Activated CD4-positive, alpha-beta T cell treated with anti-CD3 and anti-CD28 coated beads for 4 hours (primary cell): ENCODE measurements at places on chromosomes 2 and 18.
A peak's percentile ranks its signal among the peaks of the same experiment; 100 is the strongest.

GRCh38 chr2:100418406-100418962 lies 1.0 kb upstream of the CHST10 start:
- no peak for DNase-seq

GRCh38 chr18:69880083-69880482 lies 67.6 kb downstream of the CD226 start:
- DNase-seq = no peak

DNA sequence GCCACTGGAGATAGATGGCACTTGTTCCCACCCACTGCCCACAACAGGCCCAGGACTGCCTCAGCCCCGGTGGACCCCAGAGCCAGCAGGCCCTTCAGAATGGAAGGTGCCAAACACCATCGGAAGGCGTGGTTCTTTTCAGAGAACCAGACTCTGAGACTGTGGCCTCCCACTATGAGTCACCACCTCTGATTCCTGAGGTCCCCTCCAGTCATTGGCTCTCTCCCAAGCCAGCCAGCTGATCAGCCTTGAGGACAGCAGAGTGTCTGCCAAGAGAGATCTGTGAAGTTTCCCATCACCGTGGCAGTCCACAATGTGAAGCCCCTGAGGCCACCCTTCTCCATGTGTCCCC lies 10.4 kb upstream of the MAP3K2 start:
- peak; percentile 44 for DNase-seq

DNA sequence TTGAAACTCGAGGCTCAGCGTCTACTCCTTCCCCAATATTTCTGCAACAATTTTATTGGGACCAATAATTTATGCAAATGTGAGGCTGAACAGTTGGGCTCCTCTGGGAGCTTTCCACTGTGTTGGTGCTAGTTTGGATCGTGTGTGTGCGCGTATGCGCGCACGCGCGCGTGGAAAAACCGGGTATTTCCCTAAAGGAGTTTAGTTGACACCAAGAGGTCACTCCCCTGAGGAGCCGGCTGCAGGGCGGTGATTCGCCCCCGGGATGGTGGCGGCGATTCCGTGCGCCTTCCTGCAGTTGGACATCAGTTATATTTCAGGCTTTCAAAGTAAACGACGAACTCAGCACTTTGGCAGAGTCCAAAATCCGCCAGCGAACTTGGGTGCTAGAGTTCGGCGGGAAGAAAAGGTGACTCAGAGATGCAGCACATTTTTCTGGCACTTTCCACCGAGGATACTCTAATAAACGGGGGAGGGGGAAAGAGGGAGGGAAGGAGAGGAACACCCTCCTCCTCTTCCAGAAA lies 186.5 kb upstream of the FANCL start:
- no peak for DNase-seq

DNA sequence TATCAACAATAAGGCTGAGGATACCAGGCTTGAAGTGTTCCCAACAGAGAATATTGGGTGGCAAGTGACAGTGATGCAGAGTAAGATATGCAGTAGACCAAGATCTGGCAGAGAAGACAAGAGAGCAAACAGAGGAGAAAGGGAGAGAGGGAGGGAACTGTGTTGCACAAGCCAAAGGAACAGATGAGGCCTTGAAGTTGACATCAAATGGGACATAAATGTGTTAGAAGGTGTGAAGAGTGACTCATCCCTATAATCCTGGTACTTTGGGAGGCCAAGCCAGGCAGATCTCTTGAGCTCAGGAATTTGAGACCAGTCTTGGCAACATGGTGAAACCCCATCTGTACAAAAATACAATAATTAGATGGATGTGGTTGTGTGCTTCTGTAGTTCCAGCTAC lies 342.9 kb downstream of the PARD3B start:
- DNase-seq = no peak

DNA sequence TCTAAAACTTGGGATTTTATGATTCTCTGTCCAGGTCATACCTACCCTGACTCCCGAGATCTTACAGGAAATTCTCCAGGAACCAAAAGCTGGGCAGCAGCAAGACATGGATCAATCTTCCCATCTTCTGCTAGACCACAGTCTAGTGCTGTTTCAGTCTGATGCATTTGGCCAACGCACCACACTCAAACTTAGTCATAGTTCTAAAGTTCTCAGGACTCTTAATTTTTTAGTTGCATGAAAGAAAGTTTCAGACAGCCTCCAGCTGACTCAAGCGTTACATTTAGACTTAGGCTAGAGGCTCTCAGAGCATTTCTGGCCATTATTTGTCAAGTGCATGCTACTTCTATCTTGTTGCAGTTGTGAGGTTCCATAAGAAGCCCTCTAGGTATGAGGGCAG lies 230.1 kb upstream of the CCDC150 start:
- DNase-seq = no peak

GRCh38 chr2:192749611-192750200 lies 555.0 kb upstream of the TMEFF2 start:
- no peak for DNase-seq

GRCh38 chr2:215693193-215693998 lies 257.5 kb upstream of the FN1 start:
- no peak for DNase-seq

DNA sequence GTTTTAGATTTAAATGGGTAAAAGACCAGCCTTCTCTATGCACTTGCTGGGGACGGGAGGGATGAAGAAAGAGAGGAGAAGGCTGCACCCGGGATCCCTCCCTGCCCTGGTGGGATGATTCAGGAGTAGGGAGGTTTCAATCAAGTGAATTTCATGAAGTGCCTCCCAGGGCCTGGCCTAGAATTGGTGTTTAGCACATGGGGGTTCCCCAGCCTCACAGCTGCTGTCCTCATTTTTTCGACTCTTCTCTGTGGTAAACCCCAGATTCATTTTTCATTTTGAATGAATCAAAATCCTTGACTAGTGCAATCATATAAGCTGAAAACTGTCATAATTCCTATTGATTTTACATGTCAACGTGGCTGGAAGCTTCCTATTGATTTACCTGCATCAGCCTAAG lies 81.1 kb downstream of the LPIN1 start:
- DNase-seq = no peak

- no peak for DNase-seq
Measured at GRCh38 chr2:238439917-238440316, 13.2 kb downstream of the ASB1 start.

DNA sequence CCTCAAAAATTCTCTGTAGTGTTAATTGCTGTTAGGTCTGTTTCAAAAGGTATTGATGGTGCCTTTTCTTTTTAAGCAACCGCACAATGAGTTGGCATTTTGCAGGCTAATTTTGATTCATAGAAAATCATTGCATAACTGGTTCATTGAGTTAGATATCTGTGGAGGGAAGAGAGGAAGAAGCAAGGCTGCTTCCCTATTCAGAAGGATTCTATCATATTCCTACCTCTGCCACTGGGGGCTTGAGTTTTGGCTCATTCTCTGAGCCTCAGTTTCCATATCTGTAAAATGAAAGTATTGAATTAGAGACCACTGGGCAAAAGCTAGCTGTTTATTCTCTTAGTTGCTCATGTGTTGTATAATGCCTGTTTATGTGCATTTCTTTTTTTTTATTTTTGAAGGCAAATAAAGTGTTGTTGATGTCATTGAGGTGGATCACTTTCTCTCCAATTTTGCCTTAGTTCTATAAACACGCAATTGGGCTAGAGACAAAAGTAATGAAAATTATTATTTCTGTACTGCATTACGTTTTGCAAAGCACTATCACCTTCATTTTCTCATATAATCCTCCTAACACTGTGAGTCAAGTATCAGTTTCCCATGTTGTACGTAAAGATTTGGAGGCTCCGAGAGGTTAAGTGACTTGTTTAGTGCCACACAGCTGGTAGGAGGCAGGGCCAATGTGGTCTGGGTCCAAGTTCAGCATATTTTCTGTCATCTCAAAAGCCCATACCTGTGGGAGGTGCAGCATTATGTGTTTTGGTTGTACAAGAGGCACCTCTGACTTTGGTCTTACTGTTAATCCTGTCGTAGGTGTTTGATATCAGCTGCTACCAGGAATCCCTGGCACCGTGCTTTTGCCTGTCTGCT lies 5.9 kb downstream of the TRIB2 start:
- DNase-seq = no peak

DNA sequence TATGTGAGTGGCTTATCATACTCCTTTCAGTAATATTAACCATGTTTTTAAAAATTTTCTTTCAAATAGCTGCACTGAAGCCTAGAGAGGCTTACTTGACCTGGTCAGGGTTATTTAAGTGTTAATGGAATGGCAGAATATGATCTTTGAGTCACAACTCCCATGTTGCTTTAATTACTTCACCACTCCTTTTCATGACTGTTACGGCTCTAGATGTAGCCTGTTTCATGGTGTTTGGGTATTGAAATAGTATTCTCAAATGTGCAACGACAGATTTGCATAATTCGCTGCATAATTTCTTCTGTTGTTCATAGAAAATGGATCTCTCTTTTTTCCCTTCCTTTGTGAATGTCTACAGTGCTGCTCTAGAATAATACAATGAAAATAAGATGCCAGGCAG lies 51.6 kb upstream of the PLA2R1 start:
- no peak for DNase-seq

DNA sequence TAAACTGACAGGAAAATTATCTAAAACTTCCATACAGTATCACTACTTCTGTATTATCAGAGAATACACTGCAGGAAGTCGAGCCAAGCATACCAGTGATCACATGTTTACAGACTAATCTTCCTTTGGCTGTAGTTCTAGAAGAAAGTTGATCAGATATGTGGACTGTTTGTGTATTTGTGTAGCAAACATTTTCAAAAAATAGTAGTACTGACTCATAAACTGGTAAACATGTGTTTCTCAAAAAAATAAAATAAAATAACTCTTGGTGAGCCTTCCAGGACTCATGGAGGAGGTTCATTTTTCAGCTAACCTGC lies 148.9 kb upstream of the SLC39A10 start:
- DNase-seq = no peak

DNA sequence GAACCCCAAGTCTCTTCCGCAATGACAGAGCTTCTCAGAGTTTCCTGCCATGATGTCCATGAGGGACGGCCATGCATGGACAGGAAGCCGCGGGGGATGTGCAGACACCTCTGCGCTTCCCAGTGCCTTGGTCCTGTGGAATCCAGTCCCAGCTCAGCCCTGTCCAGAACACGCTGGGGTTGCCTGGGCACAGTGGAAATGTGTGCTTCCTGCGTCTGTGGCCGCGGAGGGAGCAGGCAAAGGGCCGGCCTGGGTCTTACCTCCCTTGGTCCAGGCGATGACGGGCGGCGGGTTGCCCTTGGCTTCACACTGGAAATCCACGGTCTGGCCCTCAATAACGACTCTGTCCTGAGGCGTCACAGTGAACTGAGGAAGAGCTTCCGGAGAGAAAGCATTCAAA lies 79.6 kb downstream of the PXDN start:
- DNase-seq = no peak

DNA sequence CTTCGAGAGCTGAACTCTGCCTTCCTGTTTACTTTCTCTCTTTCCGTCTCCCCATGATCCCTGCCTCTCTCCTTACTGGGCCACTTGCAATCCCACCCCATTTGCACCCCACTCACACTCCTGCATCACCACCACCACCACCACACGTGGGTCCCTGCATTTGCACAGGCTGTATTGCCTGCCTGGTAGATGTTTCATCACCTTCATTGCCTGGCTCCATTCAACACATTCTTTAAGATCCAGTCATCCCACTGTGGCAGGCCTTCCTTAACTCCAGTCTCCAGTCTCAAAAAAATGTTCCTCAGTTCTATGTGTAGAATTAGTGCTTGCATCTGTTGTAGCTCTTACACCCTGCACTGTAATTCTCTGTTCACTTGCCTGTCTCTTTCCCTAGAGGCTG lies 13.9 kb downstream of the NOSTRIN start:
- no peak for DNase-seq

DNA sequence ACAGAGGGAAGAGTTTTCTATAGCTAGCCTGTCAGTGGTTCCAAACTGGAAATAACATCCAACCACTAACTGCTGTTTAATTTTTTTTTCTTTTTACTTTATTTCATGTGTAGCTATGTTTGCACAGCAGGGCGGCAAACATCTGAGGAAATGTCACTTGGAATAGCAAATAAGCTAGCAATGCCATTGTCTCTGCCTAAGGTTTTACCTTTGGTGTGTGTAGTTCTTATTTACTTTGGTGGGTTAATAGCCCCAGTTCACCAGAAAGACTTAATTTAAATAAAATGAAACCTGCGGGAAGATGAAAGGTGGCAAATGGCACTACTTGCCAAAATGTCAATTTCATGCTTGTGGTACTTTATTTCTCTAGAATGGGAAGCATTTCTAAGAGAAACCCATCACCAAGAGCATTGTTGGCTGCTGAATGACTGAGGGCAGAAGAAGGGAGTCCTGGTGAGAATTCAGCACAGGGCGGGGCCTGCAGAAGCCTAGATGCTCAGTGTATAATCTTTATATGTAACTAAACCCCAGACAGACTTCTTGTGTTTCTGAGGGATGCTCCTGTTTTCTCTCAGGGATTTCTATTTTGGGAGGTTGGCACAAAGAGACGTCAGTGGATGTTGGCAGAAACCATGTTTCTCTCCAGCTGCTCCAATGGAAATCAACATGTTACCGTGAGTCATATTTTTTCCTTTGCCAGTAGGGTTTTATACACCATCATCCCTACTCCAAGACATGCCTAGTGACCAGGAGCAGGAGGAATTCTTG lies 300.4 kb upstream of the NT5C1B start:
- no peak for DNase-seq

GRCh38 chr2:179657068-179657595 lies 204.3 kb downstream of the ZNF385B start:
- DNase-seq = no peak

DNA sequence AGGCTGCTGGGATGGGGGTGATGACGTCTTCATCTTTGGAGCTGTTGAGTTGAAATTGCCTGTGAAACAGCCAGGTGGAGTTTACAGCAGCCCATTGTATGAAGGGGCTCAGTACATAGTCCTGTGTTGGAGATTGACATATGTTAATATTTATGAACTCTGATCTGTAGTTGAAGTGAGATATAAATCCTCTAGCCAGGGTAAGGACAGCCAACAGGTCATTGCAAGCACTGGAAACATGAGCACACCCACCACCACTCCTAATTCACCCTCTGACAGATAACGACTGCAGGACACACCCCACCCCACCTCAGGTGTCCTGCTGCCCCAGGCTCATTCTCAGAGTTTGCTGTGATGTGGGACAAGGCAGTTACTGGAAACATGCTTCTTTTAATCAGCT lies 112.4 kb upstream of the TRIB2 start:
- DNase-seq = no peak

- no peak for DNase-seq
Measured at GRCh38 chr2:70062270-70062669, 25.0 kb upstream of the PCBP1 start.

DNA sequence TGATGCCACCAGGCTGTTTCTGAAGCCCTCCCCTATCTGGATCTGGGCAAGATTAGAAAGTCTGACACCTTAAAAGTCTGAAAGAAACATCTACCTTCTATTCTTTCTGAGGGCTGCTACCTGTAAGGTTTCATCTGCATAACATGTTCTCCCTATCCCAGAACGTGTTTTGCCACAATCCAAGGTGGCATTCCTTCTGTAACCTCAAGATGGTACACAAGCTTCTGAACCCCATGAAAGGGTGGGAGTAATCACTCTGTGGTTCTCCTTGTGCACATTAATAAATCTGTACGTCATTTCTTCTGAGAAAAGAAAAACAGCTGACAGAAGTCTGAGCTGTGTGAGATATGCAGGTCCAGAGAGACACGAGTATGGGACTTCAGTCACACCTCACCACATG lies 41.8 kb upstream of the MSH6 start:
- DNase-seq = no peak

GRCh38 chr2:197677483-197677882 lies 2.1 kb upstream of the RFTN2 start:
- DNase-seq = no peak

- DNase-seq = no peak
Measured at GRCh38 chr2:52289741-52290140, 1257.8 kb upstream of the NRXN1 start.
